Stimulated activated naive CD4-positive, alpha-beta T cell treated with Interleukin-2 at 50 U/mL for 16 hours (primary cell): ENCODE measurements at places on chromosomes 2 and 18.

DNA sequence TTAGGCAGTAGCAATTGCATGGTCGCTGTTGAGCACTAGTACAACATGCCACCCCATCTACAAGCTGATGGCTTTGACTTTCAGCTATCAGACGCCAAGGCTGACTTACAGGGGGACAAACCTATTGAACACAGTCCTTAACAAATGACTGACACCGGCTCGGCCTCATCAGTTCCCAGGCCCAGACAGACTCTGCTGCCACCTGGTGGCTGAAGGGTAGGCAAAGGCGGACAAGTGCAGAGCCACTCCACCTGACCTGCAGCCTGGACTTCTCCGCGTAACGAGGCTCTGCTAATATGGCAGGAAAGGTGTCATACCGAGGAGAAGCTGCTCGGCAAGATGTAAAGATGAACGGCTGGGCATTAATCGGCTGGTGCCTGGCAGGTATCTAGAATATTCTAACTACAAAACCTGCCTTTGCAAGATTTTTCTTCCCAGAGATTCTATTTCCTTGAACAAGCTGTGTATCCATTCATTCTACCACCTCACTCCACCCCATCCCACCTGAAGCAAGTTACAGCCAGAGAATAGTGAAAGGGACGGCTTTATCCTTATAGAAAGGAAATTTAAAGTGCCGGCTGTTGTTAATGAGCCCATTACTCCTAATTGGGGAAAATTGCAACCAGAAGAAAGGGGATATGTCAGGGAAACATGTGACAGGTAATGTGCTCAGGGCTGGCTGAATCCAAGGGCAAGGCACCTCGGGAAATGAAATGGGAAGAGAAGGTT, 67.4 kb downstream of the STEAP3 start:
- peak; percentile 67 for DNase-seq

DNA sequence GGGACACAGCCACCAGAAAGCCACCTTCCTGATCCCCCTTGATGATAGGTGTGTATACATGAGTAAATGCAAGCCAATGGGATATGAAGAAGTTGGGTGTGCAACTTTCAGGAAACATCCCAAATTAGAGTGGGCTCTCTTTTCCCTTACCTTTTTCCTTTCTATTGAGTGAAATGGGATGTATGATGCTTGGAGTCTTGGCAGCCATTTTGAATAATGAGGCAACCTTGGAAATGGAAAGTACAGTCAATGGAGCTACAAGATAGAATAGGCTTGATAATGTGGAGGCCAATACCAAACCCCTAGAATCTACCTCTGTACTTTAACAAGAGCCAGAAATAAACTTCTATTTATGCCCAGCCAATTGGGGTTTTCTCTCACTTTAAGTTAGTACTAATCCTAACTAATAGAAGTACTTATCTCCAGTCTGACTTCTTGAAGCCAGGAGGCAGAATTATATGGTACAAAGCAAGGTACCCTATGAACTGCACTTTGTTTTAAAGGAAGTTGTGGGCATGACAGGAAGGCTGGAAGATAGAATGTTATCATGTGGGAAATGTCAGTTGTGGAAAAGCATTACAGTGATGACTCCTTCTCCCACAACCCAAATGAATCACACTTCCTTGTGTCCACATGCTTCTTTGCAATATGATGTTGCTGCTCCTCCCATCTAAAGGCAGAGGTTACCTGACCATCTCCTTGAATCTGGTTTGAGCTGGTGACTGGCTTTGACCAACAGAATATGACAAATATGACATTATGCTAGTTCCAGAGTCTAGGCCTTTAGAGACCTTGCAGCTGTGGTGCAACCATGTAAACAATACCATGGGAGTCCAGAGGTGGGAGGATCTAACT, 12.9 kb upstream of the NABP1 start:
- no peak for DNase-seq

- no peak for DNase-seq
These were observed 670 bp downstream of the GKN1 start for GRCh38 chr2:68974946-68975665.

DNA sequence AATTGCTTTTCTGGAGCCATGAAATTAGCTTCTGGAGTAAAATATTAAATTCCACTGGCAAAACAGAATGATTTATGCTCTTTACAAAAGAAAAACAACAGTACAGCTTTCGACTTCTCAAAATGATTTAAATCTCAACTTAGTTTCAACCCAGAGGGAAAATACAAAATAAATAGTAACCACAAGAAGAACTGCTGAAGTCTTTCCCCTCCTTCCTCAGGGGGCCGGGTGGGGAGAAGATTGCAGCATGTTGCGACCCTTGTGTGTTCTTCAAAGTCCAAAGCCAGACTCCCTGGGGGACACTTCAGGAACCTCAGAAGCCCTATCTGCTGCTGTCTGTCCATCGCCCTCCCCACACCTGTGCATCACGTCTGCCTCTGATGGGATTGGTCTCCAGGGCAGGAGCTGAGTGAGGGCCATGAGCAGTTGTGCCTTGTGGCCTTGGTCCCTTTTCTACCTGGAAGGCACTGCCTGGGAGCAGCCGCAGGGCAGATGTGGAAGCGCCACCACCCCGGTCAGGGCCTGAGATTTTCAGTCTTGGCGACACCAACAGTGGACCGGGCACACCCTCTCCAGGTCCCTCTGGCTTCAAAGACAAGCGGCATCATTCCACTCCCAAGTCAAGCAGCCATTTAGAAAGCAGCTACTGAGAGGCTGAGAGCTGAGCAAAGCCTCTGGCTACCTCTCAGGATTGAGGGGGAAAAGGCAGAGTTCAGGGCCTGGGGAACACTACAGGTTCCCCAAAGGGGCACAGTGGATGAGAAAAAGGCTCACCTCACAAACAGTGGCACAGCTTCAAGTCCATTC, 210.1 kb upstream of the RAB6C start:
- no peak for DNase-seq

GRCh38 chr18:8031496-8031895, 464.4 kb downstream of the PTPRM start:
- DNase-seq = no peak

DNA sequence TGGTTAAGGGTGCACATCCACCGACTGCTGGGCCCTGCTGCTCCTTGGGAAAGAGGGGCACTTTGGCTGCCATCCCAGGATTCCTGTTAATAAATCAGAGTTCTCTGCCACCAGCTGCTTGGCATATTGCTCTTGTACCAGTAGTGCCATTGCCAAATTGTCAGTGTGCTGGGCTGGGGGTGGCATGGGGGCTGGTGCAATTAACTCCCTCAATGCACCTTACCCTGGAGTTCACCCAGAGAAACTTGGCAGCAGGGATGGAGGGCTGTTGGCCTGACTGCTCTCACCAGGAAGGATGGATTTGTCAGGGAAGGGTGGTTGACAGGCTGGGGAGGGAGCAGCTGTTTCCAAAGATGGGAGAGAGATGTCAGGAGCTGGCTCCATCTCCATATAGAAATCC, 94.6 kb upstream of the SKOR2 start:
- DNase-seq = no peak
